Activated CD4-positive, alpha-beta memory T cell treated with anti-CD3 and anti-CD28 coated beads, Interleukin-2, amount 10 ng/mL, durations not matched to agents 7 days and 5 days (primary cell): ENCODE measurements at places on chromosomes 12 and 14. TPM values are rescaled to one million over a fixed set of nuclear protein-coding genes. Genes with fewer than 3 reads are reported as not detected.

DNA sequence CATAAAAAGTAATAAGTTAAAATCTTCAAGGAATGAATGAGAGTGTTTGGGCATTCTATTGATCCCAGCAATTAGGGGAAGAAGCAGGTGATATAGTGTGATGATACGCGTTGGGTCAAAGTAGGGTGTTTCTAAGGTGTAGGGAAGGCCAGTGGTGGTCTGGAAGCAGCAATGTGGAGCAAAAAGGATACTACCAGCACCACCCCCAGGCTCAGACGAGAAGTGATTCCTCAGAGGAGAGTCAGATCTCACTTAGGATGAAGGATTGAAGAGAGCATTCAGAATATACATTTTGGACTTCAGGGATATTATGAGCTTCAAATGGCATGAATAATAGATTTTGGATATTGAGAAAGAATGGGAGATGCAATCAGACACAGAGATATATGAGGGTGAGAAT lies 497.6 kb downstream of the RMST start:
- no peak for DNase-seq

GRCh38 chr14:87601036-87601435 lies 391.9 kb downstream of the GALC start:
- DNase-seq: no peak

DNA sequence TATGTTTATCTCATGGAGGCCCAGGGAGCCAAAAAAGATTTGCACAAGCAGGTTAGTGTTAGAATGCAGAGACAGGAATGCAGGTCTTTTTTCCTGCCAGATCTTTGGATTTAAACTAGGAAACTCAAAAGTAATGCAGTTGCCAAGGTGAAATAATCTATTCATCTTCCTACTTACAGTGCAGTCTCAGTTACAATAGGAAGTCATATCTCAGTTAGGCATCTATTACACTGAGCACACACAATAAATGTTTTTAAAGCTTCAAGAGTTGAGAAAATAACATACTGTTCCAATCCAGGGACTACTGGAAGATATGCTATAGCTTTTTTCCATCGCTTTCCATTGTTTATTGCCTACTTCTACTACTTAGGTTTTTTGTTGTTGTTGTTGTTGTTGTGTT lies 279.3 kb upstream of the E2F7 start:
- DNase-seq: no peak

DNA sequence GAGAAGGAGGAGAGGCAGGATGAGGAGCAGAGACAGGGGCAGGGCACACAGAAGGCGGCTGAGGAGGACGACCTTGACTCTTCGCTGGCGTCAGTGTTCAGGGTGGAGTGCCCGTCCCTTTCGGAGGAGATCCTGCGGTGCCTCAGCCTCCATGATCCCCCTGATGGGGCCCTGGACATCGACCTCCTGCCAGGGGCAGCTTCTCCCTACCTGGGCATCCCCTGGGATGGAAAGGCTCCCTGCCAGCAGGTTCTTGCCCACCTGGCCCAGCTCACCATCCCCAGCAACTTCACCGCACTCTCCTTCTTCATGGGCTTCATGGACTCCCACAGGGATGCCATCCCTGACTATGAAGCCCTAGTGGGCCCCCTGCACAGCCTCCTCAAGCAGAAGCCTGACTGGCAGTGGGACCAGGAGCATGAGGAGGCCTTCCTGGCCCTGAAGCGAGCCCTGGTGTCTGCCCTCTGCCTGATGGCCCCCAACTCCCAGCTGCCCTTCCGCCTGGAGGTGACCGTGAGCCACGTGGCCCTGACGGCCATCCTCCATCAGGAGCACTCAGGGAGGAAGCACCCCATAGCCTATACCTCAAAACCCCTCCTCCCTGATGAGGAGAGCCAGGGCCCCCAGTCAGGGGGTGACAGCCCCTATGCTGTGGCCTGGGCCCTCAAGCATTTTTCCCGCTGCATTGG lies 14.6 kb downstream of the CBLN3 start:
- no peak for DNase-seq

GRCh38 chr14:90406384-90406798 lies 9.6 kb downstream of the CALM1 start:
- DNase-seq: peak; percentile 8

DNA sequence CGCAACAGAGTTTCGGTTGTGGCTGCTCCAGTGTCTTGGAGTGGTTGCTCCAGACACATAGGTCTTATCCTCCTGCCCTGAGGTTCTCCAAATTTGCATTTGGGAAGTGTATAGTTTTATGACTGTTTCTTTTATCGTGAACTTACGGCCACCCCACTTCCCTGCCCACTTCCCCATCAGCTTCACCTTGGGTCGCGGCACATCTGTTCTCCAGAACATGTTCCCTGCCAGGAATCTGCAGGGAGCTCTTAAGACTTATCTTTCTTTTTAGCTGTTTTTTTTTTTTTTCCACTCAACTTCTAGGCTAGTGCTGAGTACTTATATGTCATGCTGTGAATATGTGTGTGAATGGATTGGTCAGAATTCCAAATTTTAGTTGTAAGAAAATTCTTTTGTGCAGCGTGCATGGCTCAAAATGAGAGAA lies 75.4 kb downstream of the ETV6 start:
- no peak for DNase-seq

DNA sequence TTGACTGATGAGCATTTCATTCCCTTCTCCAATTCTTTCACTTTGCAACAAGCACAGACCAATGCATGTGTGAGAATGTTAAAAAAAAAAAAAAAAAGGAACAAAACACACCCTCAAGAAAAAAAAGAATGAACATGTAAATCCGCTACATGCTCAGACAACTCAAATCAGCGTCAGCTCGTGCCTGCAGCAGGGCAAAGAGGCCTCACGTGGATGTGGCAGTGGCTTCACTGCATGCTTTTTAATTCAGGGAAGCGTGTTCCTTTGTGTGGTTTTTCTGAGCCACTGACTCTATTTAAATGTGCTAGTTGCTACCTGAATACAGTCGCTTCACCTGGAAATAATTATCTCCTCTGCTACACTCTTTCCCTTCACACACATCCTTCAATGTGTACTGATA lies 55.1 kb downstream of the PPP1R36 start:
- no peak for DNase-seq

- DNase-seq: peak; percentile 35
These were observed 231.2 kb downstream of the AKAP6 start for GRCh38 chr14:32560209-32560857.

DNA sequence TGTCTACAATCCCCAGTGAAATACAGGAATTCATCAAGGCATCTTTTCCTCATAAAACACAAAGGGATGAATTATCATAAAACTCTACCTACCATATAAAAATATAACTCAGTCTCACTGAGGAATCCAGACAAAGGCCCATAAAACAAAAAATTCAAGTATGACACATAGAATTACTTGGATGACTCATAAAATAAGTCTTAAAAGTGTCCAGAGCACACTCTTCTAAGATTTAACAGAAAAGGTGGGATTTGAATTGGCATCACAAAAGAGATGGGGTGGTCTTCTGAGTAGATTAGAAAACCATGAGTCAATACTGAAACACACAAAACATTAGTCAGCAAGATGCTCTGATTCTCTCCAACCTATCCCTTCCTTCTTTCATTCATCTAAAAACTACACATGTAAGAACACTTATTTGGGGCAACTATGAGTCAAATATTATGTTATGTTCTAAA lies 202.7 kb upstream of the GARIN6 start:
- no peak for DNase-seq

DNA sequence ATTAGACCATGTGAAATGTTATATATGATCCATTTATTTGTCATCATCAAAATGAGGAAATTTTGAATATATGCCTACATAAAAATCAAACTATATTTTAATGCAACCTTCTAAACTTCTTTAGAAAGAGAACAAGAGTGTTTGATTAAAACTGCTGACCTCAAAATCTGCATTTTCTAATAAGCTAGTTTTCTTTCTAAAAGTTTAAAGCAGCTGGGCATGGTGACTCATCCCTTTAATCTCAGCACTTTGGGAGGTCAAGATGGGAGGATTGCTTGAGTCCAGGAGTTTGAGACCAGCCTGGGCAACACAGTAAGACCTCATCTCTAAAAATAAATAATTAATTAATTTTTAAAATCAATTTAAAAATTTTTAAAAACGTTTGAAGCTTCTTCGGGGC lies 36.2 kb downstream of the GNPTAB start:
- DNase-seq: no peak

BIN2 gene
- 214 TPM for total RNA-seq

TAS2R43 gene
- 0.55 TPM for total RNA-seq

- no peak for DNase-seq
These were observed 5.9 kb downstream of the ZNF605 start for GRCh38 chr12:132949936-132950837.

- no peak for DNase-seq
These were observed 25.7 kb upstream of the TC2N start for GRCh38 chr14:91893007-91893406.

- DNase-seq: no peak
These were observed 487 bp upstream of the NRDE2 start for GRCh38 chr14:90332271-90332584.

GRCh38 chr12:29088611-29089219 lies 60.4 kb upstream of the FAR2 start:
- DNase-seq: no peak

GRCh38 chr12:2957816-2958431 lies 1.3 kb upstream of the TEAD4 start:
- no peak for DNase-seq

- DNase-seq: no peak
These were observed 26.3 kb downstream of the LRIG3 start for GRCh38 chr12:58894040-58894439.

DNA sequence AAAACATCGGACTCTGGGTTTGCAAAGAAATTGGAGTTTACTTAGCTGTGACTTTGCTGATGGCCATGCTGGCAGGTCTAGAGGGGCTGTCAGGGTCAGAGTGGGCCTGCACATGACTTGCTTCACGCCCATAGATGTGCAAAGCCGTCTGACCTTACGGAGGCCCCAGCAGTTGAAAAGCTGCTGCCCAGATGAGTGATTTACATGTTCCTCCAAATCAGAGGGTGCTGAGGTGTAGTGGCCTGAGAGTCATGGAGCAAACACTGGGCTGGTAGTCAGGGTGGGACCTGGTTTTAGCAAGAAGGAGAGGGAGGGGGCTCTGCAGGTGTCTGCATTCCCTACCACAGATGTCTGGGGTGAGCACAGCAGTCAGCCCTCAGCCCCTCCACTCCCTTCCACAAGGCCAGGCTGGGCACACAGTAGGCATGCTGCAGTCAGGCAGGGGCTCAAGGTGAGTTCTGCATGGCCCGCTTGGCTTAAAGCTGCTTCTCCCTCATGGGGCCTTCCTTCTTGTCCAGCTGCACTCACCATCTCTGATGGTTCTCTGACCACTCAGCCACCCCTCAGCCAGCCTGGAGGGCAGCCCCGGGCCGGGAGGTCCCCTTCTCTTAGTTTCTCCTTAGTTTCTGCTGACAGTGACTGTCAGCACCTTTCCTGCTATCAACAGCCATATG lies 34.2 kb upstream of the EML1 start:
- no peak for DNase-seq

- DNase-seq: no peak
These were observed 68.4 kb downstream of the ANO6 start for GRCh38 chr12:45284096-45284901.

- no peak for DNase-seq
These were observed 155.4 kb downstream of the DIO2 start for GRCh38 chr14:80055667-80056496.
